Lung (tissue), 17 donors: ENCODE measurements at places on chromosomes 2 and 18. TPM values are rescaled to one million over a fixed set of nuclear protein-coding genes. Genes with fewer than 3 reads are reported as not detected.

Gene RAB6C
- total RNA-seq: not detected

Gene ANKRD29
- total RNA-seq: 47.6 TPM

DNA sequence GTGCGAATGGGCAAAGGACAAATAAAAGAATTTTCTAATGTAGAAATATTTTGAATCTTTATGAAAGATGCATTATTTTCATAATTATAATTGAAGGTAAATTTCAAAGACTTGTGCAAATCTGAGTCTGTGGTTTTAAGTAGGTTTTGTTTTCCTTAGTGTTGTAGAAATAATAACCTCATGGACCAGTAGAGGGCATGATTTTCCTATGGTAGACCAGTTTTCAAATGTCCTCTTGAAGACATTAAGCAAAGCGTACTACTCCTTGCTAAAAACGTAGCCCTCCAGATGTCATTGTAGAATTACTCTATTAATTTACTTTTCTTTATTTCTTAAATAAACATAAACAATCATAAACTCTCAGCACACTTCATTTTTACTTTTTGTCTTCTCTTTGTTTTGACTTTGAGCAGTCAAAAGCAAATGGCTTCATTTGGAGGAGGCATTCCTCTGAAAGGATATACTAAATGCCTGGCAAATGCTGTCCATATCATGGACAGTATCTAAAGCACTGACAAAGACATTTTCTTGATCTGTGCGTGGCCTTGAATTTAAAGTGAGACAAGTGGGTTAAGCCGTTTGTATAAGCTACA lies 85.8 kb upstream of the FAM237A start:
- H3K27ac ChIP-seq: no peak overlapping the region
- H3K27me3 ChIP-seq: no peaks in the 10 kb centered on the region
- H3K36me3 ChIP-seq: no peaks in the 10 kb centered on the region
- H3K4me3 ChIP-seq: no peak overlapping the region

- peak overlapping the region; percentile 94 for H3K27ac ChIP-seq
- H3K4me1 ChIP-seq: peaks cover 20% of the 10 kb centered on the region
- H3K4me3 ChIP-seq: no peak overlapping the region
- H3K36me3 ChIP-seq: no peaks in the 10 kb centered on the region
- no peaks in the 10 kb centered on the region for H3K27me3 ChIP-seq
Observed at GRCh38 chr18:3595369-3596273, 145.6 kb downstream of the TGIF1 start.
